ENCODE measurements at places on chromosomes 5 and 9.

- no peak for DNase-seq
These were observed 116.6 kb upstream of the MAP3K1 start for GRCh38 chr5:56698463-56699381.

- DNase-seq: no peak
These were observed 530.1 kb upstream of the DMAC1 start for GRCh38 chr9:8329561-8330283.

GRCh38 chr9:93634311-93635185 is 58.2 kb downstream of the PHF2 start:
- DNase-seq: no peak

- no peak for DNase-seq
These were observed 54.7 kb upstream of the ALDH1B1 start for GRCh38 chr9:38337706-38338264.

- DNase-seq: no peak
These were observed 31.1 kb downstream of the SIL1 start for GRCh38 chr5:139167063-139167462.

DNA sequence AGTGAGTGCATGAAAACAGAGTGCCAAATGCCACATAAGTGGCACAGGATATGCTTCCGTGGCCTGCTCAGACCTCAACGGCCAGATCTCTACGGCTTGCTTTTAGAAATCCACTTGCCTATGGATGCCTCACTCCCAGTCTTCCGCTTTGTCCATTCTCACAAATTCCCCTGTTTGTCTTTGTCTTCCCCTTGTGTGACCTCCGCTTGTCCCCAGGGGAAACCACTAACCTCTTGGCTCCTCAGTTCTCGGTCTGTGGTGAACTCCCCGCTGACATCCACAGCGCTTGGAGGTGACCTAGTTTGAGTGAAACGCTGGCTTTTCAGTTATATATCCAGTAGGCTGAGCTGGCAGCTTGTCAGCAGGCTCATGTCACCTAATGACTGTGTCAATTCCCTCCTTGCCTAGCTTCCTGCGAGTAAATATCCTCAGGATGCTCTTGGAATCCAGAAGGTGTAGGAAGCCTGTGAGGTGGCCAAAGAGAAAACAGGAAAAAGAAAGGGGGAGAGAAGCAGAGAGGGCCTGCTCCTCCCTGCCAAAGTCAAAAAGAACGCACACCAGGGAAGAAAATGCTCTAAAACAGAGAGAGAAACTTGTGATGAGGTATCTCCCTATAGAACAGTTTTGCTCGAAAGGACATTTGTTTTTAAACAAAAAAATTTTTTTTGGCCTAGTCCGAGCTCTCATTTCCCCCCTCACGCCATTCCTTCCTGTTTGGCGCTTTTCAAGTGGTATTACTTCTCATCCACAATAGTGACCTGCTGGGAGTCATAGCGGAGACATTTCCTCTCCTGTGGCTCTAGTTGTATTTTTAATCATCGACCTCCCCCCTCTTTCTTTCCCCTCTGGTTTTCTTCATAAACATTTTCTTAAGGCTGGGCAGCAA is 101.6 kb upstream of the SPRY4 start:
- no peak for DNase-seq

DNA sequence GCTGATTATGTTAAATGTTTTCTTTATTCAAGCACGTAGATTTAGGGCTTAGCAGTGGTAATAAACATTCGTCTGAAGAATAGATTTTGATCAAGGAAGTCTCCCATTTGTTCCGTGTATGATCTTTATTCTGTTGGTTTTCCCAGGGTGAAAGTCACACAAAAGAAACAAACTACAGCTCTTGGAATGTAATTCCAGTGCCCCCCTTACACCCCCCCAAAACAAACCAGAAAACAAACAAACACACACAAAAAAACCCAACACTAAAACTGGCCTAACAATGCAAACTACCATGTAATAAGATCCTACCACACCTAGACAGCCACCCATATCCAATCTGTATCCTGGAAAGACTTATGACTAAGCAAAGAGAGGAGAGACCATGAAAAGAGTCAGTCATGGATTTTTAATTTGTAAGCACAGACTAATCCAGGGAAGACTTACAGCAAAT is 196.2 kb upstream of the ELL2 start:
- DNase-seq: no peak

- DNase-seq: no peak
These were observed 3.0 kb downstream of the DAPK1 start for GRCh38 chr9:87500491-87501270.

- DNase-seq: no peak
These were observed 276.3 kb downstream of the SAXO1 start for GRCh38 chr9:18756712-18757125.

- DNase-seq: no peak
These were observed 200.2 kb downstream of the SEMA6A start for GRCh38 chr5:116374434-116374852.

GRCh38 chr9:134643222-134643671 is 1.6 kb downstream of the COL5A1 start:
- DNase-seq: no peak

Measured in amniotic stem cell (primary cell).